ENCODE measurements at places on chromosomes 2 and 18.

GRCh38 chr2:54012538-54013141, 41.8 kb upstream of the PSME4 start:
- no peak for DNase-seq

DNA sequence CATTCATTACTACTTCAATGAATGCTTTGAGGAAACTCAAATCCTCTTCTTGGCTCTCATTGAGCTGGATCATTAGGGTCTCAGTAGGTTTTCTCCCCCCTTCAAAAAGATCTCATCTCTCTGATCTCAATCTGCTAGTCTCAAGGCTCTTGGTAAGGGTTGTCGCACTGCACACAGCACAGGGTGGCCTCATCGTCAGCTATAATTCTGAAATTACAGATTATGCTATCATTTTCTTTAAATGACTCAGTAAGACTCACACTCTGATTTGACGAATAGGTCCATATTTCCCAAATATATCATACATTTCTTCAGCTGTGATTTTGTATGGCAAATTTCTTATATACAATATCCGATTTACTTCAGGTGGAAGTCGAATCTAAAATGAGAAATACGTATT, 2.3 kb downstream of the SF3B6 start:
- no peak for DNase-seq

- no peak for DNase-seq
Measured at GRCh38 chr2:172052000-172052983, 33.0 kb upstream of the DLX1 start.

GRCh38 chr2:75560768-75561565, at the start of gene EVA1A:
Gene EVA1A (minus strand): TSS chr2:75560939. CDS start chr2:75518140, 42,799 bp downstream.
- no peak for DNase-seq

DNA sequence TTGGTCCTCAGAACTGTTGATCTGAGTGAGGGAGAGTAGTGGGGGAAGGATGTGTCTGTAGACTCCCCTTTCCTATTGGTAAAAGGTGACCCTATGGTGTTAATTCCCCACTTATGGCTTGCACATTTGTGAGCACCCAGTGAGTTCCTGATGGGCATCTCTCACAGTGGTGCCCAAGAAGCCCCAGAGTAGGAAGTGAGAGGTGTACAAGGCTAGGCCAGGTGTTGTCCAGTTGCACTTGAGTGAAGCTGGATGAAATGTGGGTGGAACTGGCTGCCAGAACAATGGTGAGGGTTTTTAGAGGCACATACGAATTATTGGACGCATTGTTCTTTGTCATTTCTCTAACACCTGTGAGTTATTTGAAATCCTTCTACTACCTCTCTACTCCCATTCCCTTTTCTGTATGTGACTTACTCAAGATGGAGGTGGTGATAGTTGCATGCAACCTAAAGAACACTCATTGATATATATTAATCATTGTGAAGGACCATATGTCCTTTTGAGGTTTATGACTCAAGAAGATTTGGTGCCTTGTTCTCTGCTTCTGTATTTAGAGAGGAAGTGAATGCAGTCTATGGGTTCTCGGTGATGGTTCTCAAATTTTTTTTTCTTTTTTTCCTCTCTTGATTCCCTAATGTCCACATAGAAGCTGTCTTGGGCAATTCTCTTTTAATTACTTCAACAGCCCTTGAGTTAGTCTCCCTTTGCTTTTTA, 162.7 kb downstream of the FSHR start:
- DNase-seq, result no peak

DNA sequence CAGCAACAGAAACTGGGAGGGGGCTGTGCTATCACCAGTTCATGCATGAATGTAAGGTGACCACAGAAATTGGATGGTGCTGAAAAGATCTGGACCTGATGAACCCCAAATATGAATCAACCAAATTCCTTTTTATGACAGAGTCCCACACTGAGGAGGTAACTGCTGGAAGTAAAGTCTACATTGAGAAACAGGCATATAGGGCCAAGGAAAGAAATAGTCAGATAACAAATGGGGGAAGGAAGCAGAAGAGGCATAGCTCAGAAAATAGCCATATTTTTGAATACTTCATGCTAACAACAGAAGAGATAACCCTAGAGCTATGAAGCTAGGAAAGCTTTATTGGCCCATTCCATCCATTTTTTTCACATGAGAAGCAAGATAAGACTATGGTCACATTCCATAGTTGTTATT, 25.8 kb downstream of the ZC3H6 start:
- no peak for DNase-seq

DNA sequence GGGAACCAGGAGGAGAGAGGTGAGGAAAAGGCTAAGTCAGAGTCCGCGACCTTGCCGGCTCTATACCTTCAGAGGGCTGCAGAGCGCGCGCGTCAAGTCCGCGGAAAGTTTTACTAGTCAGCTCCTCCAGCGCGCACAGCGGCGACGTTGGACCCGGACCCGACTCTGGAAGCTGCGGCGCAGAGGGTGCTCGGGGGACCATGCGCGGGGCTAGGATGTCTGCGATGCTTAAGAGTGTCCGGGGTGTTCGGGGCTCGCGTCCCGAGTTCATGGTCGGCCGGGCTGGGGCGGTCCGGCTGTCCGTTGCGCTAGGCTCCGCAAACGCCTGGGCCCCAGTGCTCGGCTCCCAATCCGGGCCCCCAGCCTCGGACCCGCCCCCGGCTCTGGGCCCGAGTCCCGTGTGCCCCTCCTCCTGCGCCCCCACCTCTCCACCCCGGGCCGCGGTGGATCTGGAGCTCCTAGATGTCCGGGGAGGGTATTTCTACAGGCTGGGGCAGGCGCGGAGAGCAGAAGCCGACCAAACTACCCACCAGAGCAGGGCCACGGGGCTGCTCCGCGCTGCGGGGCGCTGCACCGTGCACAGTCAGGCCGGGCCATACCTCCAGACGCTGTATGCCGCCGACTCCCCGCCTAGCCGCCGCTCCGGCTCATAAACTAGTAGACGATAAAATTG, at the start of gene LBX2:
Gene LBX2 (minus strand): TSS at position 337 of the 673 bp plus-strand sequence. CDS start 66 bp downstream, at position 271.
- no peak for DNase-seq

All from activated T-helper 1 cell treated with anti-CD3 and anti-CD28 coated beads, Interleukin-12 subunit alpha, Interleukin-12 subunit beta, Interleukin-2, Interleukin-4 antibody, amounts not matched to agents 30 ng/mL and 10 ng/mL and 1 ng/mL, durations not matched to agents 14 hours and 24 hours and 36 hours (primary cell).